Activated T-cell treated with anti-CD3 and anti-CD28 coated beads for 24 hours (primary cell): ENCODE measurements at places on chromosomes 3 and 15.

- DNase-seq = no peak
Observed at GRCh38 chr3:194308601-194309449, 42.3 kb downstream of the CPN2 start.

- no peak for DNase-seq
Observed at GRCh38 chr3:71702131-71703024, 22.8 kb downstream of the EIF4E3 start.

DNA sequence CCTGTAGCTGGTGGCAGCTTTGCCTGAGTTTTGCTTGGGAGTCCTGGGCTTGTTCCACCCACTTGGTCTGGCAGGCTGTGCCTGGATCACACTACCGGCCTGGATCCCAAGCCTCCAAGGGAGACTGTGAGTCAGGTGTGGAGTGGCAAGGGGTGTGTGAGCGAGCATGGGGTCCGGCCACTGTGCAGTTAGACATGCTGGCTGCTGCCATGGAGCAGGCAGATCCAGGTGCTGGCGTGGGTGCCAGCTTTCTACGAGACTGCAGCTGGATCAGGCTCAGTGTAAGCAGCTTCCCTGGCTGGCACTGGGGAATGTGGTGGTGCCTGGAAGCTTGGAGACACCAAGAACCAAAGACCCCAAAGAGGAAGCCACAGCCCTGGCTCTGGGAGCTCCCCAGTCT is 102.0 kb upstream of the BNIP2 start:
- DNase-seq = no peak

DNA sequence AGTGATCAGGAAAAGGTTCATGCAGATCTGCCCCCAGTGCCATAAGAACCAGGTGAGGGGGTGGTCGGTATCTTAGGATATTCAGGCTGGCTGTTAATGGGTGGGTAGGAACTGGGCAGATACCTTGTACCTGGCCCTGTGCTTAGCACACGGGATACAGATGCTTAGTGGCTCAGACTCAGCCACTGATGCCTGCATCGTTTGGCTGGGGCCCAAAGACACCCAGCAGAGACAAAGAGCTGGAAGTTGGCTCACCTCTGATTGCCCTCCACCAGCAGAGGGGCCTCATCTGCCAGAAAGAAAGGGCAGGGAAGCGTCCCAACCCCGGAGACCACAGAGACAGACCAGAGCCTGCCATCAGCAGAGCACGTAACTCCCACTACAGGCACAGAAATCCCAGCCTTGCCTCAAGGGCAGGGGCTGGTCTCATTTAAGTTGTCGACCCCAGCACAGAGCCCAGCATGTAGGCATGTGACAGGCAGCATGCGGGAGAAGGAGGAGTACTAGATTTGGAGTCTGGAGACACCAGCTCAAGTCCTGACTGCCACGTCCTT is 64.1 kb upstream of the SLC6A1 start:
- no peak for DNase-seq

DNA sequence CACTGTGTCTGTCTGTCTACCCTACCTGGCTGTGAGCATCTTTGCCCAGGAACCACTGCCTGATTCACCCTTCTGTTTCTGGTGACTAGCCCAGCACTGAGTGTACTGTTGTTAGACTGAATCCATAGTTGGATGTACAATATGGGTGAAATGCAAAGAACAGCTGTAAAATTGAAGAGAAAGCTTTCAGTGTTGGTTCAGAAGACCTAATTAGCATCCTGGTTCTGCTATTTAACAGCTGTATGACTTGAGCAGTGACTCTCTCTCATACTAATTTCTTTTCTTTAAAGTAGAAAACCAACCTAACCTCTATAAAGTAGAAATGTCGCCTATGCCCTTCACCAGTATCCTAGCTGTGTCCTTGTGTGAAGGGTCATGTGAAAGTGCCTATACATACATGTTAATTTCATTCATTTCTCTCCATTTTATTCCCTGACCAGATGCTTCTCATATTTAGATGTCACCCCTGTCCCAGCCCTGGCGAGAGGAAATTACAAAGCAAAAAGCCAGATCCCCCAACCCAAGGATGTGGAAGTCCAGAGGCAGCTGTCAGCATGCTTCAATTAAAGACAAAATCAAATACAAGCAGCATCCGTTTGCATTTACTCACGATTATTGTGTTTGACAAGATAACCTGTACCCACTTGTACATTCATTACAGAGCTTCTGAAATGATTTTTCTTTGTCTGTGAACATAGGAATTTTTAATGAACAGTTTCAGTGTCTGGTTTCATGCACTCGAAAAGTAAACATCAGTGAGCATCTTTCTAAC is 305.7 kb upstream of the ICE2 start:
- DNase-seq = no peak

DNA sequence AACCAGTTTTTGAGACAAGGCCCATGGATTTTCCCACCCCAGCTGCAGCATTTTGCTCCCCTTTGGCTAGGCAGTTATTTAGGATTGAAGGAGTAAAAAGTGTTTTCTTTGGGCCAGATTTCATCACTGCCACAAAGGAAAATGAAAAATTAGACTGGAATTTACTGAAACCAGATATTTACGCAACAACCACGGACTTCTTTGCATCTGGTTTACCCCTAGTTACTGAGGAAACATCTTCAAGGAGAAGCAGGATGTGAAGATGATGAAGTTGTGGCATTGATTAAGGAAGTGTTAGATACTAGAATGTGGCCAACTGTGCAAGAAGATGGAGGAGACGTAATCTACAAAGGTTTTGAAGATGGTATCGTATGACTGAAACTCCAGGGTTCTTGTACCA is 165.2 kb upstream of the MYRIP start:
- no peak for DNase-seq

GRCh38 chr3:32004113-32004765 is 22.7 kb downstream of the ZNF860 start:
- DNase-seq = no peak

DNA sequence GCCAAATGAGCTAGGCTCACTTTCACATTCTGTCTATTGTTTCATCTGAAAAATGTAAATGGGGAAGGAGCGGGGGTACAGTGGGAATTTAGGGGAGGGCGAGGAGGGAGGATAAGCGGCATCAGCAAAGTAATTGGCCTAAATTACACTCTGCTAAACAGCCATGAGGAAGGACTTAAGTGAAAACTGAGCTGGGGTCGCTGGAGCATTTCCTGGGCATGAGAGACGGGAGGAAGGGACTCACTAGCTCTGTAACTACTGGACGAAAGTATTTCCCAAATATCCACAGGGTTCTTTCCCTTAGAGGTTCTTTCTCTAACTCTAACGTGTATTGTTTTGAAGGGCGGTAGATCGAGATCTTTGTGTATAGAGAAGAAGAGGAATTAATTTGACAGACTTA is 418.0 kb downstream of the SOX2 start:
- no peak for DNase-seq

DNA sequence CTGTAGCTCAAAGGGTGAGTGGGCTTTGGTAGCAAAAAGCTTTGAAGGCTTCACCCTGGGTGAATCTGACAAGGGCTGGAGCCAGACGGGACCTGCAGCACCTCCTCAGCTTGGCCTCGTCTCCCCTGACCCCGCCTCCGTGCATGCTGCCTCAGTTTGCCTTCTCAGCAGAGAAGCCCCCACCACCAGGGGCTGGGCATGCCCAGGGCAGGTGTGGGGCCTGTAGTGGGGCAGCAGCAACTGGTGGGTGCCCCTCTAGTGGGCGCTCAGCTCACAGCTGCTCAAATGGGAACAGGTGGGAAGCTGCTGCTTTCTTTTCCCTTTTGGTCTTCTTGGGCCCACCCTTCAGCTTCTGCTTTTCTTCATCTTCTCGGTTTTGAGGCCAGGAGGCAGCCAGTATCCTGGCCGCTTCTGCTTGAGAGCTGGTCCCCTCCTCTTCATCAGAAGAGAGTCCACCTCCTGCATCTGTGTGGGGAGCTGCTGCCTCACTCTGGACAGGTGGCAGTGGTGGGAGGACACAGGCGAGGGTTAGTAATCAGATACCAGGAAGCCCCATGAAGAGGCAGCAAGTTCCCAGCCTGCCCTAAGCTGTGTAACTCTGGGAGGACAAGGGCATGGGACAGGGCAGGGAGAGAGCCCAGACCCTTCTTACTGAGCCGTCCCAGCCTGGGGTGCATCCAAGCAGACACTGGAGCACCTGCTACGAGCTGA is 21.0 kb downstream of the TMEM43 start:
- no peak for DNase-seq

DNA sequence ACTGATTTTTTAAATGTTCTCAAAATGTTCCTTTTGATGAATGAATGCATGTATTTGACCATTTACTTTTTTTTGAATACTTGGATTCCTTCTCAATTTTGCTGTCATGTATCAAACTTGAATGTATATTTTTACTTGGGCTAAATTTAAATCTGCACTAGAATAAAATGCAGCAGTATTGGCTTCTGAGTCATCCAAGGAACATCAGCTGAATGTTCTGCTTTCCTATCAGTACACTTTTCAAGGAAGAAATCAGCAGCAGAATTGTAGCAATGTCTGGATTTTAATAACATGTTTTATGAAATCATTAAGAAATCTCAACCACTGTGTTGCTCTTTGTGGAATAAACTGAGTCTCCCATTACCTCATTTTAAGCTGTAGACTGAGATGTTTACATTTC is 57.0 kb upstream of the COL6A6 start:
- no peak for DNase-seq

DNA sequence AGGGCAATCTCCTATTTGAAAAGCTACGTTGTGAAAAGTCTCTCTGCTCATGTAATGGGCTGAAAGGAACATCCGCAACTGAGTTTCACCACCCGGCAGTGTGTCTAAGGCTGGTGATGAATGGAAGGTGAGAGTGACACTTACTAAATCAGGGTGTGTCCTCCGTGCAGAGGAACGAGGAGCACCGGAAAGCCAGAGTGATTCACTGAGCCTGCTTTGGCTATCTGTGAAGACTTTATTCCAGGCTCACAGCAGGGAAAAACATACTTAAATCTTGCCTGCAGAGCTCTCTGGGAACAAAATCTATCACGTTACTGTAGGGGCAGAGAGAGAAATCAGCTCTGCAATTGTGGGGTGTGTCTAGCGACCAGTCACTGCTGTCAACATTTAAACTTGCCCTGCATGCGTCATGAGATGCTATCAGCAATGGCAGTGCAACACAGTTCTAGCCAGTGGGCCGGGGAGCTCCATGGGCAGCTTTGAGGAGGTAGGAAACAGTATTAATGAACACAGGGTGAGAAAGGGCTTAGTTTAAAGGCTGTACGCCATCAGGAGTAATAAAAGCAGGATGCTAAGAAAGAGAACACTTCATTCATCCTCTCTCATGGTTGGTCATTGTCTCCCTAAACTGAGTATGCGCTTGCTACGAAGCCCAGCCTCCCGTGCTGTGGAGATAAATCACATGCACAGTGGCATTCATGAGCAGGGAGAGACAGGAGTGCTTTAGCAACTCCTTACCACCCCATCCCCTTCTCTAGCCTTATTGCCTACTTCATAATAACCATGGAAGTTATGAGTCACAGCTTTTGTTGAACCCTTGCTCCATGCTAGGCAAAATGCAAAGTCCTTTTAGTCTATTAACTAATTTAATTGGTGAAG is 542.7 kb upstream of the ADAMTS9 start:
- DNase-seq = no peak

- no peak for DNase-seq
Observed at GRCh38 chr3:90032980-90033641, 925.7 kb downstream of the EPHA3 start.

DNA sequence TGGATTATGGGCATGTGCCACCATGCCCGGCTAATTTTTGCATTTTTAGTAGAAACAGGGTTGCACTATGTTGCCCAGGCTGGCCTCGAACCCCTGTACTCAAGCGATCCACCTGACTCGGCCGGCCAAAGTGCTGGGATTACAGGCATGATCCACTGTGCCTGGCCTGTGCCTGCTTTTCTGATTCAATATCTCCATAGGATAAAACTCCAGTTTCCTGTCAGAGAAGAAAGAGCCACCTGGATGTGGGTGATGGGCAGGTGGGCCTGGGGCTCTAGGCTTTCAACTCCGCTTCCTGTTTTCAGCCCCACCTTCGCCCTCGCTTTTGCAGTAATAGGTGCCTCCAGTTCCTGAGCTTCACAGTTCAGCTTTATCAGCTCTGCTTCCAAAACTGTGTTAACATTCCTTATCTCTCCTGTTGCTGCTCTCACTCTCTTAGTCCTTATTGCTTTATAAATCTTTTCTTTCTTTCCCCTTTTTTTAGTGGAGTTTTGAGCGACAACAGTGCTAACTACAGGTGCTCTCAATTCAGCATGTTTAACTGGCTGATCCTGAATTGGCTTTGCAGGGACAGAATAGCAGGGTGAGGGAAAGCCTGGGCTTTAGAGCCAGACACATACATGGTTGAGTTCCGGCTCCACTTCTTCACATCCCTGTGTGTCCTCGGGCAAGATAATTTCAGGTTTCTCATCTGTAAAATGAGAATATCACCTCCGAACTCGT is 21.1 kb upstream of the PDE8A start:
- DNase-seq = no peak

GRCh38 chr15:52144656-52145178 is 32.1 kb upstream of the BCL2L10 start:
- no peak for DNase-seq

- DNase-seq = no peak
Observed at GRCh38 chr3:74463515-74463914, 150.9 kb downstream of the CNTN3 start.

GRCh38 chr15:31372635-31373091 is 46.0 kb downstream of the KLF13 start:
- DNase-seq = no peak

DNA sequence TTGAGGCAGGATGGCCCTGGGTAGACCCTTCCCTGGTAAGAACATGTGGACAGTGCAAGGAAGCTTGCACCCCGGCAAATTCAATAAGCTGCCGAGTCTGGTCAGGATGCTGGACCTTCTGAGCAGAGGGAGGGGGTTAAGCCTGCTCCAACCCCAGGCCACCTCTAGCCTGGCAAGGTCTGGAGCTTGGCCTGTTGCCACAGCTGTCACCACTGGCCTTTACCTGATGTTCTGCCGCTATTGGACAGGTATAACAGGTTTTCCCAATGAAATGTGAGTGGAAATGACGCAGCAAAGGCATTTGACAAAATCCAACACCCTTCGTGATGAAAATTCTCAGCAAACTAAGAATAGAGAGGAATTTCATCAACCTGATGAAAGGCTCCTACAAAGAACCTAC is 699 bp upstream of the MESP1 start:
- no peak for DNase-seq

DNA sequence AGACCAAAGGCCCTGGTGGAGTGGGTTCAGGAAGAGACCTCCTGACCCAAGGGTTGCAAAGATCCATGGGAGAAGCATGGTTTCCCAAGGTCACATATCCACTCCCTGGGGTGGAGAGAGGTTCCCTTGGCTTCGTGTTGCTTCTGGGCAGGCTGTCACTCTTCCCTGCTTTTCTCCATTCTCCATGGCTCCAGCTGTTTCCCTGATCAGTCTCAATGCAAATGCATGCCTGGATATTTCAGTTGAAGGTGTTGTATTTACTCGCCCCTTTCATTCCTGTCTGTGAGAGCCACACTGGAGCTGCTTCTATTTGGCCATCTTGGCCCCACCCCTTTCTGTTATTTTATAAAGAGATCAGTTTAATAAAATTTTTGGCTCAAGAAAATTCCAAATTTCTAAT is 95.0 kb upstream of the PLSCR4 start:
- DNase-seq = no peak

DNA sequence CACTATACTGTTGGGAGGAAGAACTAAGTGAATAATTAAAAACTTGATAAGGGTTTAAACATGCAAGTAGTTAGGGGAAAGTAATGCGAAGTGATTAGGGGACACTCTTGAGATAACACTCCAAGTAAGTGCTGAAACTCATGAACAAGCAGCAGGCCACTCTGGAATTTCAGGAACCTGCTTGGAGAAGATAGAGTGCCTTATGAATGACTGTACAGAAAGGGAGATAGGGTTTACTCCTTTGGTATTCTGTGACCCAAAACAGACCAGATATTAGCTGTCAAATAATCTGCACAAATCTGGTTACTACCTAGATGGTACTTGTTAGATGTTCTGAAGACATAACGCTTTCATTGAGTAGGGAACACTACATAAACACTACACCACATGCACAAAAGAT is 85.6 kb downstream of the FRMD4B start:
- no peak for DNase-seq
